ENCODE measurements at places on chromosomes 7 and 10.

GRCh38 chr10:88271761-88272543 is 311.2 kb downstream of the RNLS start:
- no peak for DNase-seq

DNA sequence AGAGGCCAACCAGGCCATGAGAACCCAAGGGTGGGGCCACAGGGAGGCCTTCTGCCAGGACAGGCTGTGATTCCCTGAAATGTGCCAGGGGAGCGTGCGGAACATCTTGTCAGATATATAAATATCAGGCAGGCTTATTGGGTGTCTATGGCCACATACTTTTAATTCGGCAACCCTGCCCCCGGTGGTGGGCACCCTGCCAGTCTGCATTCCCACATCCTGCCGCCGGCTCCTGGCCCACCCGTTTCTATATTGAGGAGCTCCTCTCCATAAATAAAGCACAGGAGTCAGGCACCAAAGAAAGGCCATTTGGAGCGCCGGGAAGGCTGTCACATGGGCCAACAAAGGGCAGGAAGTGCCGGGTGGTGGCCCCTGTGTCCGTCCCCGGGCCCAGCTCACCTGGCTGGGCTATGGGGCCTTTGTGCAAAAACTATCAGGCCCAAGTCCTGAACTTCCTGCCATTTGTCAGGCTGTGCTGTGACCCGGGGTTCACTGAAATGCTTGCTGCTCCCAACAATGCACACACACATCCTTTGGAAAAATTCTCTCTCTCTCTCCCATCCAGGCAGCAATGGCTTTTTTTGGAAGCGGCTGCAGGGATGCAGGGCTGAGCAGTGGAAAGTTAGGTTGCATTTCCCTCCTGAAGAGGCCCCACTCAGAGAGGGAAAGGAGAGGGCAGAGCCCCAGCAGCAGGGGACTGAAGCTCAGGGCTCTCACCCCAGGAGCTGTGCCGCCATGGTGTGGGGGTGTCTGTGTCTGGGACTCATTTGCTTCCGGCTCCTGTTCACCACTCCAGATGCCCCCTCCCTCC is 25.0 kb upstream of the PODXL start:
- DNase-seq: no peak

DNA sequence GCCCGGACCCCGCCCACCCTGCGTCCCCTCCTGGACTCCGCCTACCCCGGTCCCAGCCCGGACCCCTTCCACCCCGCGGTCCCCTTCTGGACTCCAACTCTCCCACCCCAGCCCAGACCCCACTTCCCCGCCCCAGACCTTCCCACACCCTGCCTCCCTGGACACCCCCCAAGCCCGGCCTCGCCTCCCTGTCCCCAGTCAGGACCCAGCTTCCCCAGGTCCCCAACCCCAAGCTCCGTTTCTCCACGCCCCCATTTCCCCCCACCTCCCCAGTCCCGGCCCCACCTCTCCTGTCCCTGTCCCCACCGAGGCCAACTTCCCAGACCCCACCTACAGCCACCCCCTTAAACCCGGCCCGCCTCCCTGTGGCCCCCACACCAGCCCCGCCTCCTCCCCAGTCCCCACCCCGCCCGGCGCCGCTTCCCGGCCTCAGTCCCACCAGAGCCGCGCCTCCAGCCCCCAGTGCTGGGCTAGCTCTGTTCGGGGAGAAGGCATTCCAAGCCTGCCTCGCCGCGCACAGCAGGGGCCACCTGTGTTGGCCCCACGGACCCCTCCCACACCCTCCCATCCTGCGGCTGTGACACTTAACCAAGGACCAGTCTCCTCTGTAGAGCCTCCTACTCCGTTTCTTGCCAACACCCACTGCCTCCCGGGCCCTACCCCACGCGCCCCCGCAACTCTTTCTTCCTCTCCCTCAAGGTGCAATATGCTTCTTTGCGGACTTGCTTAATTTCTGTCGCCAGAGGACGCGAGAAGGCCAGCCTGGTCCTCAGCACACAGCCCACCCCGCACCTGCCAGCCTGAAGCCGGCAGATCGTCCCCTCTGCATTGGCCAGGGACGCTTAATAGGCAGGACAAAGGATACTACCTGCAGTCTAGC is 736 bp upstream of the ITIH5 start:
- DNase-seq: no peak

DNA sequence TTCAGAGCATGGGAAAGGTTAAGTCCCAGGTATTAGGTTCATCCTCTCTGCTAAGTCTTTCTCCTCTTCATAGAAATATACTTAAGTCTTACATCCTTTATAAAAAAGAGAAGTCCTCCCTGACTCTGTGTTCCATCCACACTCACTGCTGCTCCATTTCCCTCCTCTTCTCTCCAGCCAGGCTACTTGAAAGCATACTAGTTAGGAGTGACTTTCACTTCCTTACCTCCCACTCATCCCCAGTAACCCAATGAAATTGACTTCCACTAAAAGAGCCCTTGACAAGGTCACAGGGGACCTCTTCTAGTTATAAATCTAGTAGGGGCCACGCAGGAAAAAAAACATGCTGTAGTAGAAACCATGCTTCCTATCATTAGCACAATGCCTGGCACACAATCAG is 133.1 kb upstream of the AGK start:
- no peak for DNase-seq

- no peak for DNase-seq
Measured at GRCh38 chr7:43825391-43825808, 43.9 kb downstream of the MRPS24 start.

- no peak for DNase-seq
Measured at GRCh38 chr10:21515361-21516241, 9.9 kb downstream of the SKIDA1 start.

GRCh38 chr7:65509368-65510186 is 135.9 kb downstream of the ZNF92 start:
- no peak for DNase-seq

DNA sequence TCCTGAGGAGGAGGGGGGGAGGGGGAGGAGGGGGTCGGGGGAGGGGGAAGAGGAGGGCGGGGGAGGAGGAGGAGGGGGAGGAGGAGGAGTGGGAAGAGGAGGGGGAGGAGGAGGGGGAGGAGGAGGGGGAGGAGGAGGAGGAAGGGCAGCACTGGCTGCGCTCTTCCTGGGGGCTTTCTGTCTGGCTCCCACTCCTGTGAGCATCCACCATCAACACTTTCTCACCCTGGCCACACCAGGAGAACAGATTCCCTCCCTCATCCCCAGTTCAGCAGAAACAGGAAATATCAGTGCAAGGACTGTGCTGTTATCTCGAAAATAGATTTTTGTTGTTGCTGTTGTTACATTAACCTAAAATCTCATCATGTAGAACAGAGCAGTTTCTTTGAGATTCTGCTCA is 530.5 kb downstream of the ACTR3B start:
- DNase-seq: no peak

GRCh38 chr7:20220921-20221547 is 3.9 kb upstream of the MACC1 start:
- DNase-seq: no peak

DNA sequence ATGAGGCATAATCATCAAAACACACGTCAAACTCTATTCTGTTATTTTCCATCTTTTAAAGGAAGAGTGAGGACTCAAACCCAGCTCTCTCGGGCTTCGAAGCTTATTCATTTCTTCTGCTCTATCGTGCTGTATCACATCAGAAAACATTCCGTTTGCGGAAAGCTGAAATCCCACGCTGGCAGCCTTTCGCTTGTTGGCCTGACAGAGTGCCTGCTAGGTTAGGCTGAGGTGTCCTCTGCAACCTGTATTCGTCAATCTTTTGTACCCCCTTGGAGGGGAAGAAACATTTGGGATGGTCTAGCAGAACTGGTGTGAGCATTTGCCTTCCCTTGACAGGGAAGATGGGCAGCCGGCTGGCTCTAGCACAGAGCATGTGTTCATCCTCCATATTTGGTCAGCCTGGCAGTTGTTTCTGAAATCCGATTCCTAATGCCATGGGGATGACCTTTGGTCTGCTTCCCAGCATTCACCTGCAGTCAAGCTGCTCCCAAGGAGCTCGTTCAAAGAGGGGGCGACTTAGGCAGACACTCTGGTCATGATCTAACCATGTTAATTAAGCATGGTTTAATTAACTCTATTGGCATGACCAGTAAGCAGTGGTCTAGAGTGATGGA is 55.2 kb downstream of the TACC2 start:
- no peak for DNase-seq

GRCh38 chr10:114027041-114027394 is 16.6 kb upstream of the ADRB1 start:
- DNase-seq: no peak

- DNase-seq: no peak
Measured at GRCh38 chr7:14765731-14766130, 136.8 kb downstream of the DGKB start.

DNA sequence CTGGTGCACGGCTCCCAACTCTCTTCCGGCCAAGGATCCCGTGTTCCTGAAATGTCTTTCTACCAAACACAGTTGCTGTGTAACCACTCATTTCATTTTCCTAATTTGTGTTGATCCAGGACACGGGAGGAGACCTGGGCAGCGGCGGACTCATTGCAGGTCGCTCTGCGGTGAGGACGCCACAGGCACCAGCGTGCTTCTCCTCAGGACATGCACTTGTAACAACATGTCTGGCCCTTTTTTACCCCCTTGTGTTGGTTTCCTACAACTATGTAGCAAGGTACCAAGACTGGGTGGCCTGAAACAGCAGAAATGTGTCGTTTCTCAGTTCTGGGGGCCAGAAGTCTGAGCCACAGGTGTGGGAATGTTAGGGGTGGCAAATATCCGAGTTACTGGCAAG is 18.2 kb downstream of the CALML5 start:
- DNase-seq: no peak

DNA sequence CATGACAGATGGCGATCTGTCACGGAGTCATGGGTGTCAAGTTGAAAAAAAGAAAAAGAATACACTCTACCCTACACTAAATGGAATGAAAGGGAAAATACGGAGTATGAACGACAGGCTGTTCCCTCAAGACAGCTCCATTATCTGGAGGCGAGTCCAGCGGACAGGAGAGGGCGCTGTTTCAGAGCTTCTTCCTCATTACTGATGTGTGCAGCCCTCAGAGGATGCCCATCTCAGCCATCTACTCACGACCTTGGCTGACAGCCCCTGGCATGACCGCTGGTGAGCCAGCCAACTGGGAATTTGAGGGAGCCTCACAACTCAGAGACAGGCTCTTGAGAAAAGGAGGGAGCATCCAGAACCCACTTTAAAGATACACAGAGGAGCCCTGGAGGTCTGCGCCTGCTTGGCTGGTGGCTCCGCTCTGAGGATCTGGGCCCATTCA is 49.6 kb upstream of the SMNDC1 start:
- DNase-seq: peak; percentile 30

- DNase-seq: no peak
Measured at GRCh38 chr10:122939856-122940543, 14.0 kb downstream of the C10orf88 start.

- no peak for DNase-seq
Measured at GRCh38 chr10:17782921-17783665, 26.1 kb upstream of the MRC1 start.

GRCh38 chr10:45417746-45418145 is 43.7 kb downstream of the ALOX5 start:
- DNase-seq: no peak

- DNase-seq: no peak
Measured at GRCh38 chr7:28722684-28723083, 235.4 kb downstream of the TRIL start.

- no peak for DNase-seq
Measured at GRCh38 chr7:149716007-149716931, 57.1 kb downstream of the ZNF467 start.

- DNase-seq: no peak
Measured at GRCh38 chr7:26620352-26620751, 244.0 kb downstream of the SKAP2 start.

GRCh38 chr7:151342102-151342646 is 562 bp downstream of the NUB1 start:
- DNase-seq: peak; percentile 30

DNA sequence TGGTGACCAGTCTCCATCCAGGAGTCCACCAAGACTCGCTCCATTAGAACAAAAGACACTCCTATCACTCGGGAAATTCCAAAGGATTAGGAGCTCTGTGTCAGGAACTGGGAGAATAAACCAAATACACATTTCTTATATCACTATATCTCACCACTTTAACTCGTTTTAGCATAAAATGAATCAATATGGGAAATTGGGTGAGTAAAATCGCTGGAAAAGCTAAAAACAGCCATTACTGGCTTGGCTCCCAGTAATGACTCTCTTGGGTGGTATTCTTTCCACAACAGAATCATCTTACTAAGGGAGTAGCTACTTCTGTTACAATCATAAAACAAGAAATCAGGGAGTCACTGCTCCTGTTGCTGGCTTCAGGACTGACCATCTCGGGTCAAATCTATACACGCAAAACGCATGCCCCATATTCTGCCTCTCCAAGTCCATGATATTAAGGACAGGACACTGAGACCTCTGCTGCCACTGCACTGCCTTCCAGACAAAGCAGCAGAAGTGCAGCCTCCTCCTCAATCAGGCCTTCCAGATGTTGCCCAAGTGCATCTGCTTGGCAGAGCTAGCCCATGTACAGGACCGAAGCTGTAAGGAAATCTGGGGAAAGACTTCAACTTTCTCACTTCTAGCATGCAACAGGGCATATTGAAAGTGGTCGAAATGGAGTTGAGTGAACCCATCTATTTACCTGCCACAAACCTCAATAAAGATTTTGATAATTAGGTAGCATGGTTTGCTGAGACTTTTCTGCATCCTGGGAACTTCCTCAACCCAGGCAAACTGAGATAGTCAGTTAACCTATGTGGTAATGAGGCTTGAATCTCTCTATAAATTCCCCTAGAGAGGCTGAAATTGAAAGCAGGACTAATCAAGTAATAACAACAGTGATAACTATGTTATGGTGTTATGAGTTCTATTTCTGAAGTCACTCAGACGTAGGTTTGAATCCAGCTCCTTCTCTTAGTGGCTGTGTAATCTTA is 14.4 kb upstream of the PANK1 start:
- DNase-seq: no peak

DNA sequence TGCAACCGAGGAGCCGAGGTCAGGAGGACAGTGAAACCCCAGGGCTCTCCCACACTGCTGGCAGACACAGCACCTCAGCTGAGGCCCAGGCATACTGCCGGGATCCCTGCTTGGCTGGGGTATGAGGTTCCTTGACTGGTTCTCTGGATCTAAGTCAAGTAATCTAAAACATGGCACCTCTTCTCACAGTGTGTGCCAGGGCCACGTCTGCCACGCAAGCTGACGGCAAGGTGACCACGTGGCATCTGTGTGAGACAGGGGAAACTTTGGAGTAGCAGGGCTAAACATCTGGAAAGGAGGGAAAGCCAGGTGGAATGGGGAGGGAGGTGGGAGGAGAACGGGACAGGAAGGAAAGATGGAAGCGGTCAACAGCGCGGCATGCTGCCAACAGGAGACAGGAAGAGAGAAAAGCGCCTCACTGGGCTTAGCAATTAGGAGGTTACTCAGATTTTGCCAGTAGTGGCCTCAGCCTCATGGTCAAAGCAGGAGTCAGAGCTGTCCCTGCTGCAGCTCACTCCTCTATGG is 103.7 kb downstream of the CXCL12 start:
- no peak for DNase-seq

- no peak for DNase-seq
Measured at GRCh38 chr7:134040988-134041387, 86.2 kb upstream of the LRGUK start.

DNA sequence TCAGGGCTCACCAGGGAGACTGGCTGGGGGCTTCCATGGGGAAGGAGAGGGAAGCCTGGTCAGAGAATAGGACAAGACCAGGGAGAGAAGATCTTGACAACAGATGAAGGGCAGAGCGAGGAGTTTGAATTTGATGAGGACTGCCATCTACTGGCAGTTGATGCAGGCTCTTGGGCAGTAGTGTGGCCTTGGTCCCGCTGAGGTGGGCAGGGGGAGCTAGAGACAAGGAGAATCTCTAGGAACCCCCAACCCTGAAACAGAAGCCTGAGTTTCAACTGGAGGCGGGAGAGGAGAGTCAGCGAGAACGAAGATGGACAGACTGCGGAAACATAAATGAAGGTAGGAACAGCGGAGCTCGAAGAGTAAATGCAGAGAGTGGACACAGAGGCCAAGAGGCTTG is 81.0 kb downstream of the PPP1R3C start:
- DNase-seq: no peak

Data from GM18507 (cell line).